ENCODE measurements at places on chromosomes 2 and 18. TPM values are rescaled to one million over a fixed set of nuclear protein-coding genes. Genes with fewer than 3 reads are reported as not detected.

RMDN2 gene
- 14.6 TPM for polyA plus RNA-seq

GAD1 gene
- polyA plus RNA-seq = 0.56 TPM

GRCh38 chr18:37538526-37539205, 26.9 kb downstream of the CELF4 start:
- no peak for DNase-seq

DNA sequence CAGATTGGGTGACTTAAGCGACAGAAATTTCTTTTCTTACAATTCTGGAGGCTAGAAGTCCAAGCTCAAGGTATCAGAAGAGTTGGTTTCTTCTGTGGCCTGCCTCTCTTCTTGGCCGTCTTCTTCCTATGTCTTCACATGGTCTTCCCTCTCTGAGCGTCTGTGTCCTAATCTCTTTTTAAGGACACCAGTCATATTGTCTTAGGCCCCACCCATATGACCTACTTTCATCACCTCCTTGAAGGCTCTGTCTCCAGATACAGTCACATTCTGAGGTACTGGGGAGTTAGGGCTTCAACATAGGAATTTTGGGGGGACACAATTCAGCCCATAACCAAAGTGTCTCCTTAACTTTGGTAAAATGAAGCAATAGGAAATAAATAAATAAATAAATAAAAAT, 110.9 kb upstream of the EPC2 start:
- DNase-seq = no peak

DNA sequence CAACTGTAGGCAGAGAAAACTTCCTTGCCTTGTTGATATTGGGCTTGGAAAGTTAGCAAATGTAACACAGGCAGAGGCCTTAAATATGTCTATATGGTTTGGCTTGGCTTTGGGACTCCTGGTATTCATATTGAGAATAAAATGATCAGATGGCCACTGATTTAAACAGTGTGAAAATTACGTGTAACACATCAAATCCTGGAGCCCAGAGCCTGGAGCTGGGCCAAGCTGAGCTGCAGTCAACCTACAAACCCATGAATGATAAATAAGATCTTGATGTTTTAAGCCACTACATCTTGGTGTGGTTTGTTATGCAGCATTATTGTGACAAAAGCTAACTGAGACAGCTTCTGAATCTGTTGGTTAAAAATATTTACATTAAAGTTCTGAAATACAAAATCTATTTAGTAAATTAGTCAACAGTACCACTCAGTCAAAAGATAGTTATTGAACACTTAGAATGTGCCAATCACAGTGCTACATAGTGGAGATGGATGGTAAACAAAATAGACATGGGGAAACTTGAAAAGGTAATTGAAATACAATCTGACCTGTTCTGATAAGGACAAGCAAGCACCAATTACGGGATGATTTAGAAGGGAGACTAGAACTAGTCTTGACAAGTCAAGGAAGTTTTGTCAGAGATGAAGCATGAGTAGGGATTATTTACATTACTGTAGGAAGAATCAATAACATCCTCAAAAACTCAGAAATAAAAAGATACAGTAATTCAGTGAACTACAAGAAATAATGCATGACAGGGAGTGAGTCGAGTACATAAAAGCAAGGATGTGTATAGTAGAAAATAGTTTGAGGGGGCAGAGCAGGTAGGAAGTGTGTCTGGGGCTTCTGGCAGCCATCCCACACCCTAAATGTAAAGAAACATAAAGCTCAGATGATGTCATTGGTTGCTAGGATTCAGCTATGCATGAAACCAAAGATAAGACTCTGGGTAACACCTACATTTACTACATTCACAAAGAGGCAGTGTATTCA, 157.7 kb downstream of the HNMT start:
- no peak for DNase-seq

Measured in left renal cortex interstitium (tissue), 4 donors.